ENCODE measurements at places on chromosomes 5 and 9.

DNA sequence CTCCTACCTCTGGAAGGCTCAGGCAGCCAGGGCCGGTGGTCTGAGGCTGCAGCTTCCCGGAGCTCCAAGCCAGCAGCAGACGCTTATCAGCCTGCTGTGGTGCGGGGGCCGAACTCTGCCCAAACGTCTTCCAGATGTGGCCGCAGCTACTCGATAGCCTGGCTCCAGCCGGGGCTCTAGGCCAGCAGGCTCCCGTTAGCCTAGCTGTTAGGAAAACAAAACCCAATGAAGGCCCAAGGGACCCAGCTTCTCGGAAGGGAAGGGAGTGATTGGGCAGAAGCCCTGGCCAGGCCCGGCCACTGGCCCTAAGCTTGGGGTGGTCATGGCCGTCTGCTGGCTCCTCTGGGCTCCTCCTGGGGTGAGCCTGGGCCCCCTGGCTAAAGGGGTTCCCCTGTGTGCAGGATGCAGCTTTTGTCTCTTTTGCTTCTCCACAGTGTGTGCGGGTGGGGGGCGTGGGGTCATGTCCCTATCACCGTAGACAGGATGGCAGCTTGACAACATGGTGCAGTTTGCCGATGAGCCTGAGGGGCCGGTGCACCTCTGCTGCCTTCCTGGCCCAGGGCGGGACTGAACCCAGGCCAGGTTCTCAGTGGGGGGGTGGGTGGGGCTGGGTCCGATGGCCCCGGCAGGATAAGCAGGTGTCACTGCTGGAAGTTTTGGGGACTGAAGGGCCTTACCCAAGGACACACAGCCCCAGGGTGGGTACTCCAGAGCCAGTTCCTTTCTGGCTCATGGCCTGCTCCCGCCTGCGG, 18.7 kb downstream of the MYMK start:
- no peak for DNase-seq

GRCh38 chr5:173119719-173120118, 24.6 kb upstream of the BNIP1 start:
- DNase-seq: no peak

GRCh38 chr5:142046191-142046590, 33.4 kb upstream of the GNPDA1 start:
- DNase-seq: no peak

- DNase-seq: no peak
Observed at GRCh38 chr5:72452515-72453245, 54.5 kb downstream of the ZNF366 start.

DNA sequence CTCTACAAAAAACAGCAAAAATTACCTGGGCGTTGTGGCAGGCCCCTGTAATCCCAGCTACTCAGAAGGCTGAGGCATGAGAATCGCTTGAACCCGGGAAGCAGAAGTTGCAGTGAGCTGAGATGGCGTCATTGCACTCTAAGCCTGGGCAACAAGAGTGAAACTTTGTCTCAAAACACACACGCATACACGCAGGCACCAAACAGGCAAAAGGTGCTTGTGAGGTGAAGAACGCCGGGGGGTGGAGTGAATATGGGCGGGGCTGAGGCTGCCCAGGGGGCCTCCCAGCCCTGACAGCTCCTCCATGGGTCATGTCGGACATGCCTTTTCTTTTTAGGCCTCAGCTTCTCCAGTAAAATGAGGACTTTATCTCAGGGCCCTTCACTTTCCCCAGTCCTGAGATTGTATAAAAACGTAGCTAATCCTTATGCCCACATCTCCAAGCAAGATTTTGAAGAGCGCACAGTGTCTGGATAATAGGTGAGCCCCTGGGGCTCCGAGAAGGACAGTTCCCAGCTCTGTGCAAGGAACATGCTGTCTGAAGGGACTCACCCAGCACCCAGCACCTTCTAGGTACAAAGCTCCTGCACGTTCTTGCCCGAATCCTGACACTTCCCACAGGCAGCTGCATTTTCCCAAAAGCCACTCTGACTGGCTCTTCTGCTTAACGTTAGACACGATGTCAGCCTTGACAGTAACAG, 168.3 kb downstream of the COL23A1 start:
- no peak for DNase-seq

- DNase-seq: no peak
Observed at GRCh38 chr9:19630760-19631159, 158.1 kb downstream of the SLC24A2 start.

DNA sequence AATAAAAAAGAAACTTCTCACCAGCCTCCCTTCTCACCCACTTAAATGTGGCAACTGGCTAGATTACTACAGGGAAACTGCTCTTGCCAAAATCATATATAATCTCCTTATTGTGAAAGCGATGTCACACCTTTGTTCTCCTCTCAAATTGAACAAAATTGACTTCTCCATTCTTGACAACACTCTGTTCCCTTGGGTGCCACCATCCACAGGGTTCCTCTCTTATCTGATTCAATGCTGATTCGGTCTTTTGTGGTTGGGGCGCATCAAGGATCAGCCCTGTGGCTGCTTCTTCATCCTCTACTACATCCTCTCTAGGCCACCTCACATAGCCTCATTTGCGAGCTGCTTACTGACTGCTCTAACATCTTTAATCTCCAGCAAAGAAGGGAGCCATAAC, 86.1 kb downstream of the EDIL3 start:
- no peak for DNase-seq

- no peak for DNase-seq
Observed at GRCh38 chr9:129650680-129651235, 8.8 kb upstream of the ASB6 start.

DNA sequence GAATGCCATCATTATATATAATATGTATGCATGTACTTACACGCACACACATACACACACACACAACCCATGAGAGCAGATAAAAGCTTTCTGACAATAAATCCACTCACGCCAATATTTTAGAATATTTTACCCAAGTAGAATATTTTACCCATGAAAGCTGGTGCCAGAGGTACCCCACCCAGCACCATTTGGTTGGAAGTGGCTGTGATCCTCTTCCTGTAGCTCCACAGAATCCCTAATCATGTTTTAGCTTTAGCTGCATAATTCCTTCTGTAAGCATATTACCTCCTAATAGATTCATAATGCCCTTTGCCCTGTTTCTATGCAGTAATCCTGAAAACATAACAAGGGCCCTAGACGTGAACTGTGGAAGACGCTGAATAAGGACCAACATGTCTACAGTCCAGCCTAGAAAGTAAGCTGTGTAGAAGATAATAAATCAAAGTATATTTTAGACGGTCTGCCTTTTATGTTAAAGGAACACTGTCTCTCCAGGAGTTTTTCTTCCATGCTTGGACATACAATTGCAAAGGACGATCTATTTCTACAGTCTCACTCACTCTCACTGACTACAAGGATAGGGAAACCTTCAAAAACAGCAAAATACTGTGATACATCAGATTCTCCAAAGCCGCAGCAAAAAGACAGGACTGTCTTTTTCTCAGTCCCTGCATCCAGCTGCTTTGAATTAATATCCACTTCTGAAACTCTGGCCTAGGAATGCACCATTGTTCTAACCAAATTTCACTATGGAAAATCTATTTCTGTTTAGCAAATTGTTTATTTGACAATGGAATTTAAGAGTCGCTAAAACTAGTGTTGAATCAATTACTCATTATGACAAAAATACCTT, 98.2 kb downstream of the USP20 start:
- no peak for DNase-seq

GRCh38 chr5:139893873-139894272, 98.3 kb downstream of the PSD2 start:
- no peak for DNase-seq

GRCh38 chr5:175664723-175665122, 6.9 kb downstream of the HRH2 start:
- no peak for DNase-seq

GRCh38 chr9:102767076-102767475, 228.1 kb upstream of the CYLC2 start:
- no peak for DNase-seq

DNA sequence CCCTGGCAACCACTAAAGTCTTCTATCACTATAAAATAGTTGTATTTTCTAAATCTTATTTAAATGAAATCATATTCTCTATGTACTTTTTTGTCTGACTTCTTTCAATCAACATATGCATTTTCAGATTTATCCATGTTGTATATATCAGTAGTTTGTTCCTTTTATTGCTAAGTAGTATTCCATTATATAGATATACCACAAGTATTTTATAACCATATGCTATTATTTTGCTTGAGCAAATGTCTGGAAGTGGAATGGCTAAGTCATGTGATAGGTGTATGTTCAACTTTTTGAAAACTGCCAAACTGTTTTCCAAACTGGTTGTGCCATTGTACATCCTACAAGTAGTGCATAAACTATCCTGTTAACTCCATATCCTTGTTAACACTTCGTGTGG, 131.1 kb downstream of the CWC27 start:
- no peak for DNase-seq

DNA sequence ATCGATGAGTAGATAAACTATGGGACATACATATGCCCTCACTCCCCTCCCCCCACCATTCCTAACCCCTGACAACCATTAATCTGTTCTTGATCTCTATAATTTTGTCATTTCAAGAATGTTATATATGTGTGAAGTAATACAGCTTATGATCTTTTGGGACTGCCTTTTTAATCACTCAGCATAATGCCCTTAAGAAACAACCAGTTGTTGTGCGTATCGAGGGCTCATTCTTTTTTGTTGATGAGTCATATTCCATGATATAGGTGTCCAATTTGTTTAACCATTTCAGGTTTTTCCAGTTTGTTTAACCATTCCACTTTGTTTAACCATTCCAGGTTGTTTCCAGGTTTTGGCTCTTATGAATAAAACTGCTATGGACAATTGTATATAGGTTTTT, 75.6 kb downstream of the ARHGEF28 start:
- DNase-seq: no peak

DNA sequence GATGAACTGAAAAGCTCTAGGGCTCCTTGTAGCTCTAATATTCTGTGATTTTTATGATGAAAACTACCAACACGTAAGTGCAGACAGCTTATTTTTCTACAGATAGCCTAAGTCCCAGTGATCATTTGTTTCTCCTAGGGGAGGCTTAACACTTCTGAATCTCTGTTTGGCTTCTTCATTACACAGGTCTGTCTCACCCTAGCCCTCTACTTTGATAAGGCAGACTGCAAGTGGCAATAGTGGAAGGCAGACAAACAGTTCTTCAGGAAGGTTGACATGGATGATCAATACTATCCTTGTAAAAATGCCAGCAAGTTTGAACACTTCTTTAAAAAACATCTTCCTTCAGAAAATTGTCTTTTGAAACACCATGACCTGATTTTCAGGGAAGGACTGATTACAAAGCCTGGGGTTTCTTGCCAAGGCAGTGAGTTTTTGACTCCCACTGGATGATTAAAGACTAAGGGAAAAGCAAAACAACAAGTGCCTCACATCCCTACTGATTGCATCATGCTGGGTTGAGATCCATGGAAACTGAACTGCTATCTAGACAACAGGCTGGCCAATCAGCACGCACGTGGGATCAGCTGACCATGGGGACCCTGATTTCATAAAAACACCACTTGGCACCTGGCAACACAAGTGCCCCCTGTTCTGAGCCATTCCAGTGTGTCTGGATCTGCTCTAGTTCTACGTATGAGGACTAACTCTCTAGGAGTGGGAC, 212.2 kb downstream of the SMARCA2 start:
- no peak for DNase-seq

- DNase-seq: no peak
Observed at GRCh38 chr9:79687131-79687447, 115.3 kb downstream of the TLE4 start.

DNA sequence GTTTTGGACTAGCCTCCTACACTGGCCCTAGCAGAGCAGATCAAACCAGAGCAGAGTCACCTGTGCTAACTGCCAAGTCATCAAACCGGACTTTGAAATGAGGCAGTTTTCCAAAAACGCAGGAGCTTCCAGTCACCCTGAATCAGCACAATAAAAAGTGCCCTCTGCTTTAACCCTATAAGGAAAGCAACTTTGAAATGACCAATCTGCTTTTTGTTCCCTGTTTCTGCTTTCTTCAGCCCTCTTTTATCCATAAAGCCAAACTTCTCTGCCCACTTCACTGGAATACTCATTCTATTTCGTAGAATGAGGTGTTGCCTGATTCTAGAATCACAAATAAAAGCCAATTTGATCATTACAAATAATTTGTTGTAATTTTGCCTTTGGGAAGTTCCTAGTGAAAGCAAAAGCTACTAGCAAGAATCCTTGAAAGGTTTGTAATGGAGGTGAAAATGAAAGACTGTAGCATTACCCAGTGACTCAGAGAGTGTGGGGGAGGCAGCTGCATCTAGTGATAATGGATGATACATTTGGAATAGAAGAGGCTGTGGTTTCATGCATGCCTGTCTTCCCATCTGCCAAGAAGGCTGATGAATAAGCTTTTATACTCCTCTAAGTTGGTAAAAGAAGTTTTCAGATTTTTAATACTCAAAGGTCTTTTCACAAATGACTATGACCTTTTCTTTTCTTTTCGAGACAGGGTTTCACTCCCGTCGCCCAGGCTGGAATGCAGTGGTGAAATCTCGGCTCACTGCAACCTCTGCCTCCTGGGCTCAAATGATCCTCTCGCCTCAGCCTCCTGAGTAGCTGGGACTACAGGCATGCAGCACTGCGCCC, 14.9 kb downstream of the SPAAR start:
- no peak for DNase-seq

DNA sequence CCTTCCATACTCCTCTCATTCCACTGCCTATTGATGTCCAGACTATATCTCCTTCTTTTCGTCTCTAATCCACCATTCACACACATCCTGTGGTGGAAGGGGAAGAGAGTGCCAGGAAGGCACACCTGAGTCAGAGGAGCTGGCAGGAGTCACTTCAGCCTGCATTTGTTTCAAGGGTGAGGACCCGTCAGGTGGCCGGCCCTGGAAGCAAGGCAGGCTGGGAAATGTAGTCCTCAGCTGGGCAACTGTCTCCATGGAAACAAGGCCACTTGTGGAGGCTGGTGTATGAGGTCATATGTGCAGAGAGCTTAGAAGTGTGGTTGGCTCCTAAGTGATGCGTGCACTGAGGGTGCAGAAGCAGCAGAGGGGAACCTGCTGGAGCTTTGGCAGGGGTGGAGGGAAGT, 278.4 kb downstream of the NSG2 start:
- DNase-seq: no peak

- no peak for DNase-seq
Observed at GRCh38 chr9:27179245-27179865, 70.3 kb downstream of the TEK start.

- DNase-seq: no peak
Observed at GRCh38 chr5:66118304-66118703, 25.8 kb upstream of the SREK1 start.

- peak; percentile 2 for DNase-seq
Observed at GRCh38 chr5:73625944-73626811, at the start of gene ARHGEF28. Gene ARHGEF28 (plus strand): TSS chr5:73626196. CDS start chr5:73684852, 58,656 bp downstream.

GRCh38 chr9:114204265-114204664, 48.9 kb downstream of the COL27A1 start:
- DNase-seq: no peak

DNA sequence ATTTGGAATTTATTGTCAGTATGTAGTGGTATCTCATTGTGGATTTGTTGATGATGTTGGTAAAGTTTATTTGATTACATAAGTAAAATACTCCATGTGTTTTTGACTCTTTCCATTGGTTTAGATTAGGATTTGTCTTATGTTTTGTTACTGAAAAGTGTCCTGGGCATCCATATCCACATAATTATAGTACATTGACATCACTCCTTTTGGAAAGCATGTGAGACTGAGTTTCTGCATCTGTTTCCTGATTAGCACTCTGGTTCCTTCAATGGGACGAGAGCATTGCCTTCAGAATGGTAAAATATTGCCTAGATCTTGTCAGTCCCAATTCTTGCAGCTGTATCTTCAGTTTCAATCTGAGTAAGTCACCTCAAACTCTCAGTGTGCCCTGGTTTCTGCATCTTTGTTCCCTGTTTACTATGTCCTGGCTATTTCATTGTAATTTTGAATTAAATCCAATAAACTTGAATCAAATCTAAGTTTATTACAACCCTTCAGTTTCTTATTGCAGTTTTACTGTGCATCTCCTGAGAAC, 128.1 kb downstream of the FBXO38 start:
- DNase-seq: no peak
